ENCODE measurements at places on chromosomes 6 and 20.

- DNase-seq: no peak
These were observed 1.5 kb downstream of the PTPRT start for GRCh38 chr20:43188234-43188653.

DNA sequence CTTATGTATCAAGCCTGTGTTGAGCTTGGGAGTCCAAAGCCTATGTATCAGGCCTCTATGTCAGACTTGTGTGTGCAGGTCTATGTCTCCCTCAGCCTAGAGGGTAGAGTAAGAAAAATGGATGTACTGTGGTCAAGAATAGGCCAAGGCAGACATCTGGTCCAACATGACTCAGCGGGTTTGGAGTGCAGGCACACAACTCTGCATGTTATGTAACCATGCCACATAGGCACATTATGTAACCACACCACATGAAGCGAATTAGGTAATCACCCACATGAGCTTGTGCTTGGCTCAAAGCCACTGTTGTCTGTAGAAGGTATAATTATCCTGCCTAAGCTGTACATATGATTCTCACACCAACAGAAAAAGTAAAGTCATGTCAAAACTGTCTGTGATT lies 1190.5 kb upstream of the EYS start:
- DNase-seq: no peak

DNA sequence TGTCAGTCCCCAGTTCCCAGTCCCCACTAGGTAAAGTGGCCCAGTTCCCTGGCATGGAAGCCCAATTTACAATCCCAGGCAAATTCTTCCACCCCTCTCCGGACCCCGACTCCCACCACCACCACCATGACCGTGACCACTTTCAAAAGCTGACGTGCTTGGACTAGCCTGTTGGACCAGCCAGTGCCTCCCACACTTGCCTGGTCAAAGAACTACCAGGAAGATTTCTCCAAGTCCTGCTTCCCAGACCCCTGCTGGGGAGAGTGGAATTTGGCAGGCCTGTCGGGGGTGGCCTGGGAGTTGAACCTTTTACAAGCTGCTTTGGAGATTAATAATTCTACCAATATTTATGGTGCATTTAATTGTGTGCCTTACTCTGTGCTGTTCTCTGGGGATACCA lies 1.4 kb upstream of the PTPRT start:
- no peak for DNase-seq

GRCh38 chr20:50694379-50695134 lies 3.2 kb upstream of the RIPOR3 start:
- DNase-seq: no peak

- DNase-seq: no peak
These were observed 98.0 kb upstream of the SLC24A3 start for GRCh38 chr20:19114410-19114809.

GRCh38 chr20:57959589-57959988 lies 249.8 kb upstream of the PMEPA1 start:
- DNase-seq: no peak

GRCh38 chr20:58647796-58648501 lies 3.1 kb upstream of the STX16 start:
- DNase-seq: no peak

- no peak for DNase-seq
These were observed 69.0 kb downstream of the MOCS1 start for GRCh38 chr6:39865011-39865888.

DNA sequence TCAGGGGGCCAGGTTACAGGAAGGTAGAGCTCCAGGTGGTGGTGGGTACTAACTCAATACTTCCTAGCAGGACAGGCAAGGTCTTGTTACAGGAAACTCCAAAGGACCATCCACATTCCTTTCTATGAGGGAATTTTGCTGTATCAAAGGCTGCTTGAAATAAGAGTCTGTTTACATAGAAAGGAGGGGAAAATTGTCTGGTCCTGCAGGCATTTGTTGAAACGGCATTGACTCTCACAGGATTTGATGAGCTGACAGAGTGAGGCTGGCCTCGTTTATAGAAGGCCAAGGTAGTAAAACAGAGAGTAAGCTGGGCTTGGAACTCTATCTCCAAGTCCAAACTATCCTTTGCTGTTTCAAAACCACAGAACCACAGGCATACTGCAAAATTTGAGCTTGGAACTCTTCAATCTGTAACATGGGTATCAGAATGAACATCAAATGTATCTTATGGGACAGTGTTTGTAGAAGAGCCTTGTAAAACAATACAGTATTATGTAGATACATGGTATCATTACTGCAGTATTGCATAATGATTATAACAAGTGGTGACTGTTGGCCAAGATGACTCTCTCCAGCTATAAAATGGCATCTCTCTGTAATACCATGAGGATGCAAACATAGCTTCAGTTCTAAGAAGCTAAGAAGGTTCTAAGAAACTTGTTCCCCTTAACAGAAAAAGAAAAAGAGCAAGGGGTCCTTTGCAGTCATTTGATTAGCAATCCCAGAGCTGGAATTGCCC lies 61.5 kb downstream of the TRAM2 start:
- DNase-seq: no peak

DNA sequence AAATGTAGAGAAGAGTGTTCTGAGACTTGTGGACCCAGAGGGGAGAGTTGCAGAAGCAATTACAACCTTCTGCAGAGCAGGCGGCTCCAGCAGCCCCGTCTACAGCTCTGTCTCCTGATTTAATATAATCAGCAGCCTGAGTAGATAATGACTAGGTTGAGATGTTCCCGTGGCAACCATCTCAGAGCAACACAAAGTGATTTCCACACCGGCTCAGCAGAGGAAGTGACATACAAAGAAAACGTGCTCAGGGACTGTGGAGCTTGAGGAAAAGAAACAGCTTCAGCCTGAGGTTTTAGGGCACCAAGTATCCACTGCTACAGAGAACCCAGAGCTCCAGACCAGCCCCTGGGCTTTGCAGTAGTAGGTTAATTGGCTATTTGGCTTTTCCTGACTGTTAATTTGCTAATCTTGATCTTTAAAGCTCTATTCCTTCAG lies 136.4 kb downstream of the MTFR2 start:
- no peak for DNase-seq

GRCh38 chr20:19986419-19986818 lies 30.7 kb upstream of the NAA20 start:
- no peak for DNase-seq

DNA sequence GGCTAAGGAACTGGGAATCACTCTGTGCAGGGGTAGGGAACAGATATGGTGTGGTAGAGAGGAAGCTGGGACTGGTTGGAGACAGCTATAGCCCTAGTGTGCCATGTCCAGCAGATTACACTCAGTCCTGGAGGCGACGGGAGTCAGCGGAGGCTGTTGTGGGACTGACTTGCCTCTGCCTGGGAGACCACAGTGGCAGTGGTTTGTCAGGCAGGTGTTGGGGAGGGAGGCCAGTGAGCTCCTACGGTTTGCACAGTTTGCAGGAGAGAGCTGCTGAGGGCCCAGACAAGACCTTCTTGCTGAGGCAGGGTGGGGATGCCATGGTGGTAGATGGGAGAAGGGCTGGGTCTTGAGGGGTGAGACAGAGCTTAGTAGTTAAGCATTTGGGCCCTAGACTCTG lies 4.9 kb downstream of the PLCG1 start:
- no peak for DNase-seq

DNA sequence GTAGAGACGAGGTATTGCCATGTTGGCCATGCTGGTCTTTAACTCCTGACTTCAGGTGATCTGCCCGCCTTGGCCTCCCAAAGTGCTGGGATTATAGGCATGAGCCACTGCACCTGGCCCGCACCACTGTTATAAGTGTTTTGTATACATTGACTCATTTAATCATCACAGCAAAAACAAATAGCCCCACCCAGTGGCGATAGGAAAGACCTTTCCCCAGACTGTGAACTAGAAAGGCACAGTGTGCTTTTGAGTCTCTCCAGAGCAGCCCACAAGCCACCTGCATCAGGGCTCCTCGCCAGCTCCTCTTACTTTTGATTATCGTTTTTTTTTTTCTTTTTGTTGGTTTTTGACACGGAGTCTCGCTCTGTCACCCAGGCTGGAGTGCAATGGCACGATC lies 27.9 kb upstream of the ZFP64 start:
- no peak for DNase-seq

GRCh38 chr6:142695016-142695415 lies 250.0 kb downstream of the HIVEP2 start:
- DNase-seq: no peak

DNA sequence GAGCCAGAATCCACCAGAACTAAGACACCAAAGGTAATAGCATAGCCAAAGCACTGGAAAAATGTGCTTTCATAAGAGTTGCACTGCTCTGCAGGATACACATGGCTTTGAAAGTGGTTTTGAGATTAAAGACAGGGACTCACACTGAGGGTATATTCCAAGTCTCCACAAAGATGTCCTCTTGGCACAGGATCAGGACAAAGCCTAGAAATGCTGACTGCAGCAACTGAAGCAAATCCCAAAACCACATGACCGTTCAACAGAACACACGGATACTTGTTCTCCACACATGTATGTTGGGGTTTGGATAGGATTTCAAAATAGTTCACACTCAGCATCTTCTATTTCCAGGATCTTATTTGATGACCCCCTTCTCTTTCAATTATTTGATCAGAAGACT lies 364.3 kb upstream of the HSF2 start:
- DNase-seq: no peak

GRCh38 chr6:90326404-90327057 lies 29.9 kb upstream of the BACH2 start:
- no peak for DNase-seq

- no peak for DNase-seq
These were observed 12.3 kb downstream of the FAM50B start for GRCh38 chr6:3861424-3861823.

DNA sequence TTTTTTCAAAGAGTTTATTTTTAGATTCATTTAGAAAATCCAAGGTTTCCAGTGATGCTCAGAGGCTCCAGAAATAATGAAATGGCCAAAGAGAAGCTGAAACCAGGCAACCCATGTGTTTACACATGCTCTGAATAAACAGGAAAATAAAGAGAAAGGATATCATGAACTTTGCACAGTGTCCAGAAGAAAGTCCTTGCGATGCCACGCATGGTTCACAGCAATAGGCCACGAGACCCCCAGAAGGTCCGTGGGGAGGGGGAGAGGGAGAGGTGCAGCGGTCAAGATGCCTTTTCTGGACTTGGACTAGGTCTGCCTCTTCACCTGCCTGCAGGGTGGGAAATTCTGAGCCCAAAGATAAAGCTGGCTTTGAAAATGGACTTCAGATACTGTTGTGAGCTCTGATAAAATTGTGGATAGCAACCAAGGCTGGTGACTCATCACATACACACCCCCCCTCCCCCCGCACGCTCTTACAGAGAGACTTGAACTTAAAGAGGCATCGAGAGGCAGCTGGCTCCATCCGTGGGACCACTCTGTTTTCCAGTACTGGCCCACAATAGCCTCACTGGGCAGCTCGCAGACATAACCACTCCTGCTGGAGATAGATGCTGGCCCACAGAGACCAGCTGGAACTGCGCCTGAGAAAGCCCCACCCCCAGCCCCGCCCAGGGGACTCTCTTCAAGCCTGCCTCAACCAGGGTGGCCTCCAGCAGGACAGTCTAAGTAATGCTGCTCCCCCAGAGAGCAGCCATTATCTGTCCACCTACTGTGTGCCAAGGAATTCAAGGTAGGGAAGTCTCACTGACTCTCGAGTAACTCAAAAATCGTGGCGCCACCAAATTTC lies 21.2 kb upstream of the NFATC2 start:
- no peak for DNase-seq

DNA sequence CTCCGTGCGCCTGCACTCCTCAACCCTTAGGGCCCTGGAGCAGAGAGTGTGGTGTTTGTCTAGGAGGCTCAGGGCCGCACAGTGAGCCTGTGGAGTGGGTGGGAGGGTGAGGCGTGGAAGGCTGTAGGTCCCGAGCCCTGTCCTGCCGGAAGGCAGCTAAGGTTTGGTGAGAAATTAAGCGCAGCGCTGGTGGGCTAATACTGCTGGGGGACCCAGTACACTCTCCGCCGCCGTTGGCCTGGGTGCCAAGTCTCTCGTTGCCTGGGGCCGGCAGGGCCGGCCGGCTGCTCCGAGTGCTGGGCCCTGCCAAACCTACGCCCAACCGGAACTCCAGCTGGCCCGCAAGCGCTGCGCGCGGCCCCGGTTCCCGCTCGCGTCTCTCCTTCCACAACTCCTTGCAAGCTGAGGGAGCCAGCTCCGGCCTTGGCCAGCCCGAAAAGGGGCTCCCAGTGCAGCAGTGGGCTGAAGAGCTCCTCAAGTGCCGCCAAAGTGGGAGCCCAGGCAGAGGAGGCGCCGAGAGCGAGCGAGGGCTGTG lies 40.4 kb upstream of the MCUR1 start:
- DNase-seq: no peak

- DNase-seq: no peak
These were observed 81.3 kb downstream of the TRERF1 start for GRCh38 chr6:42370323-42370985.

- no peak for DNase-seq
These were observed 11.0 kb upstream of the FOXO3 start for GRCh38 chr6:108549741-108550140.

DNA sequence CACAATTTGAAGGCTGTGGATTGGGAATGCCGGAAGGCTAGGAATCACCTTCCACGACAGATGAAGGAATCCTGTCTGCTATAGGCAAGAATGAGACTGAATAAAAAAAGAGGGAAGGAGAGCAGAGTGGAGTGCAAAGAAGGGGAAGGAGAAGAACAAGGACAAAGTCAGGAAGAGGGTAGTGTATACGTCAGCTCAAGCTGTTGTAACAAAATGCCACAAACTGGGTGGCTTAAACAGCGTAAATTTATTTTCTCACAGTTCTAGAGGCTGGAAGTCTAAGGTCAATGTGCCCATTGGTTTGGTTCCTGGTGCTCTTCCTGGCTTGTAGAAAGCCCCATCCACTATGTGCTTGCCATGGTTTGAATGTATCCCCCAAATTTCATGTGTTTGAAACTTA lies 104.5 kb downstream of the TTLL2 start:
- no peak for DNase-seq

DNA sequence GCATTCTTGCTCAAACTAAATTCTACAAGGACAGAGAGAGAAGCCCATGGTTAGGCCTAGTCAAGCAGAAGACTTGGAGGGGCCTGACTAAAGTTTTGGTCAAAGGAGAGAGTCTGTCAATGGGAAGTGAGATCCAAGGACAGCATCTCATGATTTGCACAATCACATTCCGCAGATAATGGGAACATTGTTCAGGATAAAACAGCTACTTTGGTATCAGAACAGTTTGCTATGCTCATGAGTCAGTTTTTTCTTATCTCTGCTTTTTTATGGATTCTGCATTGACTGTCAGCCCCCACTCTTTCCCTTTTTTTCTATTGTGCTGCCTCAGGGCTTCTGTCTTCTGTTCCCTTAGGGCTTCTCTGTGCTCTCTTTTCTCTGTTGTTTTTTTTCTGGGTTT lies 28.6 kb downstream of the AKAP7 start:
- no peak for DNase-seq

- no peak for DNase-seq
These were observed 9.0 kb upstream of the SLC2A12 start for GRCh38 chr6:134061440-134061839.

- DNase-seq: no peak
These were observed 88.1 kb downstream of the SNAP25 start for GRCh38 chr20:10306440-10307358.

Measured in bone marrow (tissue), 2 donors.